ENCODE measurements at places on chromosomes 7 and 10.

GRCh38 chr7:158414486-158414961, 173.1 kb downstream of the PTPRN2 start:
- no peak for DNase-seq

DNA sequence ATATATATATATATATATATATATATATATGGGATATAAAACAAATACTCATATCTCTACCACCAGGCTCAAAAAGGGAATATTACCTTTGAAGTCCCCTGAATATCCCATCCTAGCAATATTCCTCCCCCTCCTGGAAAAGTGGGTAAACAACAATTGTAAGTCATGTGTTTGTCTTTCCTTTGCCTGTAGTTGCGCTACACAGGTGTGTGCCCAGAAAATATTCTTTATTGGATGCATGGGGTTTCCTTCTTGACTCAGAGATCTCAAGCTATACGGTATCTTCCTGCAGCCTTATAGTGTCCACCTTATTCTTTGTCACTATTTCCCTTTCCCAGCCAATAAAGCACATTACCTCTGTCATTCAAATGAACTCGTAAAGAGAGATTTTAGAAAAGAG, 54.2 kb downstream of the MET start:
- no peak for DNase-seq

GRCh38 chr7:85046534-85046933, 140.3 kb downstream of the SEMA3D start:
- DNase-seq, result no peak

- DNase-seq, result no peak
These were observed 642.5 kb downstream of the ACTR3B start for GRCh38 chr7:153401795-153402720.

- no peak for DNase-seq
These were observed 48.1 kb upstream of the SEPTIN7 start for GRCh38 chr7:35752742-35753141.

GRCh38 chr10:132713421-132714095, 72.4 kb downstream of the NKX6-2 start:
- no peak for DNase-seq

All from stimulated activated CD8-positive, alpha-beta memory T cell treated with anti-CD3 and anti-CD28 coated beads, Interleukin-15, amount 100 ng/mL, for 1 hour (primary cell).